ENCODE measurements at places on chromosomes 16 and 17.

GRCh38 chr16:77113835-77114234 lies 77.2 kb upstream of the MON1B start:
- no peak for DNase-seq

GRCh38 chr17:80270104-80270503 lies 9.5 kb downstream of the RNF213 start:
- no peak for DNase-seq

DNA sequence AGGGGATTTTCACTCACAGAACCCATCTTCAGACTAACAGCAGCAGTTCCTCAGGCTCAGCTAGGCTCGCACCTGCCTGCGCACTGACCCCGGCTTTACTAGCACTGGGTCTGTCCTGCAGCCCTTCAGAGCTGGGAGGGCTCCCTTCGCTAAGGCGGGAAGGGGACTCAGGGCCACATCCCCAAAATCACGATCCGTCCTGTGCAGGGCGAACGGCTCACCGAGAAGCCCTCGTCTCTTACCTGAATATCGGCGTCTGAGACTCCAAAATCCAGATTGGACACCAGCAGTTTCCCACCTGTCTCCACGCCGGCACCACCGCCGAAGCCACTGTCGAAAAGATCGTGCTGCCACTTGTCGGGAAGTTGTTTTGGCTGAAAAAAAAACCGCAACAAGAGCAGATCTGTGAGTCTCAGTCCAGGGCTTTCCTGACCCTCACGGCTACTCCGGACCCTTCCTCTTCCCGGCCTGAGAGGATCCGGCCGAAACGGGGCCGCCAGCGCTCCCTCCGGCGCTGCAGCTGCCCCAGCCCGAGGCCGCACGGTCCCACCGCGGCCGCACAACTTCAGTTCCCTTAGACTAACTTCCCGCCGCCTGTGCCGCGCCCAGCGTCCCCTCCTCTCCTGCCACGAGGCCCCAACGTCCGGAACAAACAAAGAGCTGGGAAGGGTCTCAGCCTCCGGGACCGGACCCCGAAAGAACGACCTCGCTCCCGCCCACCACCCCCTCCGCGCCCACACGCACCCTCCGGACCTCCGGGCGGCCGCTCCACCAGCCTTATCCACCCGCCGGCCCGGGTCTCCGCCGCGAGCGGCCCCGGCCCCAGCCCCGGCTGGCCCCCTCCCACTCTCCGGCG lies 711 bp downstream of the ALYREF start:
- peak; percentile 34 for DNase-seq

- no peak for DNase-seq
Measured at GRCh38 chr16:24511174-24511573, 28.2 kb upstream of the RBBP6 start.

GRCh38 chr17:9026741-9027140 lies 5.4 kb downstream of the NTN1 start:
- no peak for DNase-seq

GRCh38 chr17:50337956-50338355 lies 8.0 kb upstream of the XYLT2 start:
- DNase-seq, result no peak

GRCh38 chr16:14146445-14146844 lies 75.3 kb downstream of the MRTFB start:
- no peak for DNase-seq

DNA sequence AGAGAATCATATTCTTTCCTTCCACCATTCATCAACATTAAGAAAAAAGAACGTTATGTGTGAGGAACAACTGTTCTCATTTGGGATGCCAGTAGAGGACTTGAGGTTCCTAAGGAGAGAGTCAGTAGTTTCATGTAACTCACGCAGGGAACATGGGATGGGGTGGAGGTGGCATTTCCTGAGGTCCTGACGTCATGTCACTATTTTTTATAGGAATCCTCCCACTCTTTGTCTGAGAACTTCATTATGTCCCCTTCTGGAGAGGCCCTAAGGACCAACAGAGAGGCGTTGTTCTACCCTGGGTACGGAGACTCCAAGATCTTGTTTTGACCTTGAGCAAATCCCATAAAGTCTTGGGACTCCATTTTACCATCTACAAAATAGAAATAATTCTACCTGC lies 211.7 kb upstream of the SOX9 start:
- DNase-seq, result no peak

DNA sequence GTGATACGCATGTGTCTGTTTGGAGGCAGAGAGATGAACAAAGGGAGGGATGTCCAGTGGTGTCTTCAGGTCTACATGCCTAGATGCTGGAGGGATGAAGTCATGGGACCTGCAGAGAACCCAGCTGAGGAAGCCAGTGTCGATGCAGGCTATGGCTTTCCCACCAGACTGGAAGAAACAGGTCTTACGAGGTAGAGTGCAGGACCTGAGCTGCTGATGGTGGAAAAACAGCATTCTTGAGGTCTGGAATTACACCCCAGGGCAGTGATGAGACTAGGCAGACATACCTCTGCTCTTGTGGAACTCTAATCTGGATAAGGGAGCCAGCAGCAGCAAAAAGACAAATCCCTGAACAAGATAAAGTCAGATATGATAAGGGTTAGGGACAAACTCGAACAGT lies 37.4 kb downstream of the ARSG start:
- no peak for DNase-seq

GRCh38 chr16:87848676-87849345 lies 20.5 kb downstream of the SLC7A5 start:
- DNase-seq, result no peak

DNA sequence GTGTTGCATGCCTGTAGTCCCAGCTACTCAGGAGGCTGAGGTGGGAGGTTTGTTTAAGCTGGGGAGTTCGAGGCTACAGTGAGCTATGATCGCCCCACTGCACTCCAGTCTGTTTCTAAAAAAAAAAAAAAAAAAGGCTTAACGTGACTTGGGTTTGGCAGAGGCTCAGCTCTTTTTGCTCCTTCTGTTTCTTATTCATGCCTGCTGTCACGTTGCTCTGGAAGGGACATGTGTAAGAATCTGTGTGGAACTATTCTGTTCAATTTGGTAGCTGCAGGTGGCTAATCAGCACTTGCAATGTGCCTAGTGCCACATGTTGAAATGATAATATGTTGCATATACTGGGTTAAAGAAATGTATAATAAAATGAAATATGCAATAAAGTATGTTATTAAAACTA lies 20.9 kb upstream of the SYT17 start:
- DNase-seq, result no peak

DNA sequence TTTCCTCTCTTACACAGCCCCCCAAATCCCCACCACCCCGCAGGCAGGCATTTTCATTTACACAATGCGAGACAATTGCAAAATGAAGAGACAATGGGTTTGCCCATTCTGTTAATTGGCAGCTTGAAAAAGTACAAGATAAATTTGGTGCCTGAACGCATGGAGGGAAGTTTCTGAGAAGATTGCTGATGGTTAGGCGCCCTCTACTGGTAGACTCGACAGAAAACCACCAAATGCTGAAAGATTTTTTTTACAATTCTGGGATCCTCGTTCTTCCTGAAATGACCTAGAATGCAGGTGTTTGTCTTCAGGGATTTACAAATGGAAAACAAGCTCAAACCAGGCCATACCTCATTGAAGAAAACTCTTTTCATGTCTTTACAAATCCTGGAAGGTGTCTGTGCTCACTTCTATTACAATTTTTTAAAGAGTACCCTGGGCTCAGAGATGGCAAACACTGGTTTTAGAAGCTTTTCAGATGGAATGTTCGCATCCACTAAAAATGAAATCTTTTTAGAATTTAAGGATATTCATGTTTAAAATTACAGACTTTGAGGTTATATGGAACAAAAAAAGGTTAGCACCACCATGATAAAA lies 338.5 kb downstream of the PMP22 start:
- DNase-seq, result peak; percentile 92

GRCh38 chr16:51960931-51961330 lies 586.0 kb downstream of the TOX3 start:
- DNase-seq, result no peak

DNA sequence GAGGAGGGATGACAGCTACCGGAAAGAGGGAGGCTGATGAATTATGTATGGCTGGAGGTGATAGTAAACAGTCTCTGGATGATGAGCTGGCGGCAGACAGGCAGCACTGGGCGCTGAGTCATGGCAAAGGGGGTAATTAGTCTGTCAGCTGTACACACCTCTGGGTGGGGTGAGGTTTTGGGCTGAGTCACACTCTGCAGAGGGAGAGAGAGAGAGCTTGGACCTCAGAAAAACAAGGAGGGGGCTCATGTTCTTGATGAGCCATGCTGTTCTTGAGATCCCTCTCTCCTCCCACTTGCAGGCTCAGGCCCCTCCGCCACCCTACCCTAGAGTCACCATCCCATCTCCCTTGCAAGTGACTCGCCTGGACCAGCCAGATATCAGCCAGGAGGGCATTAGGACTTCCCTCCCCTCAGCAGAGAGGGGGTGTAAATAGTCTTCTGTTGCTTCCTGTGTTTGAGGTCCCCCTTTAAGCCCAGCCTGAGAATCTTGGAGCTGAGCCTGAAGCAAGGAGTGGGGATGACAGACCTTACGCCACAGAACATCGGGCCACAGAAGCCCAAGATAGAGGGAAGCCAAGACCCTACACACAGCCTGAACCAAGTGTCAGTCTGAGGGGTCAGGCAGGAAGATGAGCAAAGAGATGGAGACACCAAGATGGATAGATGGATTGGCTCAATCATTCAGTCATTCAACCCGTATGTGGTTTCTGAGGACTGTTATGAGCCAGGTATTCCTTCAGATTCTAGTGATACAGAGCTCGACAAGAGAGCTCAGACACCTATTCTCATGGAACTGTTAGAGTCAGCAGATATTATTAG lies 383.2 kb upstream of the CCL2 start:
- peak; percentile 81 for DNase-seq

- no peak for DNase-seq
Measured at GRCh38 chr16:81148277-81148676, 52.1 kb upstream of the GCSH start.

DNA sequence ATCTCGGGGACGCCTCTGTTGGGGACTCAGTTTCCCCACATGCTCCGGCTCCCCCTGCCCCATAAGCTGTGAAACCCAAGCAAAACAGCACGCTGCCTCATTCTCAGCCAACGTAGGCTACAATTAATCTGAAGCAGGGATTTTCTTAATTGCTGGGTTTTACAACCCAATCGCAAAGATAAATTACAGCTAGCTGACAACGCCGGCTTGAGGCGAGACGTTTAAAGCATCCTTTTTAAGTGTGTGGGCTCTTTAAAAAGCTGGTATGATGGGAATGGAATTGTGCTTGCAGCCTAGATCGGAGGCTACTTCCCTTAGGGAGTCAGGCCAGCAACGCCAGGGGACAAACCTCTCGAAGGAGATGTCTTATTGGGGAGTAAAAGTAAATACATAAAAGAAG lies 185.3 kb downstream of the ZNF423 start:
- DNase-seq, result no peak

DNA sequence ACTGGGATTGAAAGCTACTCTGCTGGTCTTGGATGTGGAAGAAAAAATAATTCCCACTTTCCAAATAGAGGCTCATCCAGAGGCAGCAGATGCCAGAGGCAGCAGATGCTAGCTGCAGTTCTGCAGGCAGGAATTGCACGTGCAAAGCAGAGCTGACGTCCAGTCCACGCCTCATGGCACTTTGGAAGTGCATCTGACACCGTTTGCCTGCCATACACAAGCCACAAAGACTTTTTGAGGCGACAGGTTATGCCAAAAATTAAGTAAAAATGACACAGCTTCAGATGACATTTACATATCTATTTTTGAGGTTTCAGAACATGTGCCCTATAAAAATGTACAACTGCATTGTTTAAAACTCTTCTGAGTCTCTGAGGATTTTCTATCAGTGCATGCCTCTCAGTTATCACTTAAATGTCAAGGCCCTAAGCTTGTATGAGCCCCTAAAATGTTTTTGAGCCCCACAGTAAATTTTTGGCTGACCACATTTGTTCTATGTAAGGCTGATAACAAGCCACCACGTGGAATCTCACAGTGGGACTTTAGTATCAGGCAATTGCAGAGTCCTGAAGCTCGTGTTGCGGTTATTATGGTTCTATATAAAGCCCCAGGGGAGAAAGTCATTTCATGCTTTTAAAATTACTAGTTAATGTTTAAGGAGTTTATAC lies 239.2 kb downstream of the PRKCA start:
- DNase-seq, result peak; percentile 9

- no peak for DNase-seq
Measured at GRCh38 chr17:48600244-48601098, 4.3 kb downstream of the HOXB6 start.

DNA sequence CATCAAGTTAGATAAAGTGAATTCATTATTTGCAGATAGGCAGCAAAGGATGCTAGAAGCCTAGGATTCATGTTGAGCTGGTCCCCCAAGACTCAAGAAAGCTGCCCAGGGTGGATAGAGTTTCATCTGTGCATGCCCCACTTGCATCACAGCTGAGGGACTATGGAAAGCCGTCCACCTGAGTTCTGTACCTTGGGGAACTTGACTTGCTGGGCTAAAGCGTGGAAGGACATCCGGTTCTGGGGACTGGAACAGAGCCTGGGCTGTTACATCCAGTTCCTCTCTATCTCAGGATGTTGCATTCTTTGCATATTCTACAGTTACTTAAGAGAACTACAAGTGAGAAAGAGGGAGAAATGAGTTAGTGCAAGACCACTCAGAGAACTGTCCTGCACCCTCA lies 458.4 kb downstream of the SHISA9 start:
- DNase-seq, result no peak

DNA sequence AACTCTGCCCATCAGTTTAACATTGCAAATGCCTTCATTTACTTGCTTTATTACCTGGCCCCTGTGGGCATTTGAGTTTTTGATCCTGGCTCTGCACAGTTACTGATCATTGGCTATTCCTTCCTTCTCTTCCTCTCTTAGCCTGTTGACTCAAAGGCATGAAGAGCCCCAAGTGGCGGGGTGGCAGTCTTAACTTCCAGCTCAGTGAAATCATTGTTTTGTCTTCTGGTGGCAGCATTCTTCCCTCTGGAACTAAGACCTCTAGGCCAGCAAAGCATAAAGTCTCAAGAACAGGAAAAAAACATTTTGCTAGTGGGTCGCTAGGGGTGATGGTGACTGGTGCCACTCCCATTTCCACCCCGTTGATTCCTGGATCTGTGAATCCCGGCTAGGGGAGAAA lies 52.3 kb upstream of the MRTFB start:
- DNase-seq, result peak; percentile 5

GRCh38 chr16:87507351-87508069 lies 14.7 kb upstream of the ZCCHC14 start:
- no peak for DNase-seq

GRCh38 chr17:51585514-51586104 lies 325.3 kb downstream of the UTP18 start:
- peak; percentile 69 for DNase-seq

DNA sequence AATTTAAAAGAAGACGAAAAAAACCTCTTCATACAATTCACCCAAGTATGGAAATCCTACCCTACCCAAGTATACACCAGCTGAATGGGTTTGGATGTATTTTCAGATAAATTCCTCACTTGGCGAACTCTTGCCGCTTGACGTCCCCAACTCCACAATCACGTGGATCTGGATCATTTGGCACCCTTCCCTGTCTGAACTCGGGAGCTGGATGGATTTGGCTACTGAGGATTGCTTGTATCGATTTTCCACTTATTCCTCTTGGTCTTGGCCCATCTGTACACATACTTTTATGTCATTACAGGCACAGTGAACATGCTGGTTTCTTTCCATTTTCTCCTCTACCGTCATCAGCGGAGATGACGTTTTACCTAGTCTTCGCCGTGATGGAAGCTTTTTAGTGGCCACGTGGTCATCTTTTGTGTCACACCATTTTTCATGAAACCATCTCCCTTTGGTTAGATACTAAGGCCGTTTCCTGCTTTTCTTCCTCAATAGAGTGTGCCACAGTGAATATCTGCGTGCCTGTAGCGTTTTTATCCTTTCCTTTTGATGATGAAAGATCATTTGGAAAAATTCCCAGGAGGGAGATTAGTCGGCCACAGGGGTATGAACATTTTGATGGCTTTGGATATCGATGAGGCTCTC lies 47.1 kb downstream of the CMIP start:
- no peak for DNase-seq
